ENCODE measurements at places on chromosomes 1 and 21.
A peak's percentile ranks its signal among the peaks of the same experiment; 100 is the strongest.

DNA sequence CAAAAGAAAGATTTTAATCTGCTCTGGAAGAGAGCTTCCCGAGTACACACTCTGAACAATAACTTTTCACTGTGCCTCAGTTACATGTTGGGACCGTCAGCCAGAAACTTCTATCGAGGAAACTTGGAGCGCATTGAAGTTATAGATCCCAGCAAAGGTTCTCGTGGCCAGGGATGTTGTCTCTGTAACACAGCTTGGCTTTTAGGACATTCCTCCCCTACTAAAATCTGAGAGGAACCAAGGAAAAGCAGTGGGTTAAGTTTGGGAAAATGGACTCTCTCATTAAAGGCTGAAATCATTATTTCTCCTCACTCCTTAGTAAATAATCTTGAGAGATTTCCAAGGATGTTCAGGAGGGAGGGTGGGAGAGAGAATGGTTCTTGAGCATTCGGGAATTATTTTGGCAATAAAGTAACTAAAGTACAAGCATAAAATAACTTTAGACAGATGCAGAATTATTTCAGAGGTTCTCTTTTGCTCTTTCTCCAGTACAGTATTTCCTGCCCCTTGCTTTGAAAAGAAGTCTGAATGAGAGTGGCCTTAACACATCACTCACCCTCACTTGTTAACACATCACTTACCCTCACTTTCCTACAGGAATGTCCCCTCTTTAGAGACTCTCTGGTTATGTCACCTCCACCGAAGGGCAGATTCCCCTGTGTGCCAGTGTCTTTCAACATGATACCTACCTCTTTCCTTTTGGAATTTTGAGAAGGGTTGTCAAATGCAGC, 1.8 kb upstream of the NFIA start:
- no peak for DNase-seq

GRCh38 chr1:159641221-159641620, 53.6 kb downstream of the APCS start:
- DNase-seq, result no peak

GRCh38 chr1:6357243-6357936, 36.2 kb downstream of the ACOT7 start:
- no peak for DNase-seq

- DNase-seq, result no peak
Measured at GRCh38 chr1:197021716-197022115, 44.4 kb downstream of the CFHR5 start.

DNA sequence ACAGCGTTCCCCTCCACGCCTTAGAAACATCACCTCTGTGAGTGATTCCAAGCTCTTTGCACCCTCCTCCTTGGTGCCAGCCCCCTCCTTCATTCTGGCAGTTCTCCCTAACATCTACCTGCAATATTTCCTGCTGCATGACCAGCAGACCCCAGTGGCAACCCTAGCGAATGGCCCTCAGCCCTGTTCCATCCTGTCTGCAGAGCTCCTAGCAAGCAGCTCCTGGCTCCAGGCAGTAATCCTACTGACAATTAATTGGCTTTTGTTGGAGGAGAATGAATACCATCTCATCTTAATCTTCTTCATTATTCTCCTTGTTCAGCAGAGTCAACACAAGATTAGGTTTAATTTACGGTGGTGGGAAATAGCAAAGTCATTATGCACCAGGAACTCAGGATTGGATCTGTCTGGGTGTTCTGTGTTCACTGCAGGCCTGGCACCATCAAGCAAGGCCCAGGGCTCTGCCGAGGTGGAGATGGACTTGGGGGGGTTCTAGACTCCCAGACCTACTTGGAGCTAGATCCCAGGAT, 12.4 kb downstream of the FBXO2 start:
- DNase-seq, result no peak

- DNase-seq, result peak; percentile 37
Measured at GRCh38 chr1:207077470-207078377, 10.9 kb upstream of the C4BPB start.

GRCh38 chr1:209248649-209249279, 334.8 kb upstream of the CAMK1G start:
- DNase-seq, result peak; percentile 6

DNA sequence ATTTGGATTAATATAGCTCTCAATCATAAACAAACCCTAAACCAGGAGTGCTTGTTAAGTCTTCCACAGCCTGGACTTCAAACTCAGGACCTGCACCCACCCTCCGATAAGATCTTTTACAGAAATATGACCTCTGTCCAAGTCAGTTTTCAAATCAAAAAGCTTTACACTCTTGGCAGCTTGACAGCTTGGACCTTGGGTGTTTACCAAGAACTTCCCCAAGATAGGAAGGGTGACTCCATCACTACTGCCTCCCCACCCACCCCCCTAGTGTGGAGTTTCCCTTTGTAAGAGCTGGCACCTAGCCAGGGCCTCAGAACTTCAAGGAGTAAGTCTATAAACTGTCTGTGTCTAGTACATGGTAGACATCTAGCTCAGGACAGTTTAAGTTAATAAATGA, 9.6 kb downstream of the BCAR3 start:
- no peak for DNase-seq

DNA sequence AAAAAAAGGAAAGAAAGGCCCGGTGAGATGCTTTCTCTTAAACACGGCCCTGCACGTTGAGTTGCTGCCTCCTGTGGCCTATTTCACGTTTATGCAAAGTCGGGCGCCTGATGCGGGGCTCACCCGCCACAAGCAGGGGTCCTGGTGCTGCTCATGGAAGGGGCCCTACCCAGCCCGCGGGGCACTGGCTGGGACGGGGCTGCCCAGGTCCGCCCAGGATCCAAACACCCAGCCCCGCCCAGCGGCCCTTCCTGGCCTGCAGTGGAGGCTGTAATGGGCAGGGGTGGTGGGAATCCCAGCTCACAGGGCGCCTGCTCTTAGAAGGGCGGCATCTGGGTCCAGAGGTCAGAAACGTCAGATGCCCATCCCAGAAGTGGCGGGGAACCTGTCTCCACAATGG, 1.6 kb downstream of the COL6A2 start:
- no peak for DNase-seq

- no peak for DNase-seq
Measured at GRCh38 chr1:94281361-94282142, 44.2 kb upstream of the ARHGAP29 start.

- no peak for DNase-seq
Measured at GRCh38 chr1:100036718-100037655, 67.2 kb downstream of the SLC35A3 start.

GRCh38 chr1:210598135-210598652, 269.5 kb downstream of the HHAT start:
- no peak for DNase-seq

- no peak for DNase-seq
Measured at GRCh38 chr1:188402986-188403385, 1574.2 kb downstream of the PLA2G4A start.

- no peak for DNase-seq
Measured at GRCh38 chr1:101373570-101373969, 136.8 kb downstream of the S1PR1 start.

- DNase-seq, result no peak
Measured at GRCh38 chr1:96214982-96215381, 506.6 kb upstream of the PTBP2 start.

DNA sequence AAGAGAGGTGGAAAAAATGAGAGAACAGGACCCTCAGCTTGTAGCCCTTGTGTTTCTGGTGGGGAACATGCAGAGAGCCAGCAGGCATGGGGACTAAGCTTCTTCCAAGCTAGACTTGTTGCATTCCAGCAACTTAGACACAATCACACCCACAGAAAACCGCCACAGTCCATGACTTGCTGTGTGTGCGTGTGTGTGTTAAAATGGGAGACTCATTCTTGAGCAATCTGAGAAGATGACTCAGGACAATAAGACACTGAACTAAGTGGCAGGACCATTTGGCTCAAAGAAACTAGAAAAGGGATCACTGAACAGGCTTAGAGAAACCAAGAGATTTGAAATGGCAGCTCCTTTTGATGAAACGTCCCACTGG, 78.0 kb downstream of the HLX start:
- DNase-seq, result no peak

DNA sequence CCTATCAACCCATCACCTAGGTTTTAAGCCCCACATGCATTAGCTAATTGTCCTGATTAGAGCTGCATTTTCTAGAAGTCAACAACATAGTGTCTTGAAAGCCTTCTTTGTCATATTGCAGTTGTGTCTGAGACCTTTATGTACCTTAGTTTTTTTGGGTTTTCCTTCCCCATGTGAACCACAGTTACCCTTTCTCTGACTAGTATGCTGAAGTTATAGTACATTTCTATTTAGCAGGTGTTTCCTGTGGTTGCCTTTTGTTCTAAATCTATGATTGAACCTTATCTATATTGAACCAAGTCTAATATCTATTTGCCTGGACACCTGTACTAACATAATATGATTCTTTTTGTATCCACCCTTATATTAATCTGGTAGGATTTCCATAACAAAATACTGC, 135.6 kb downstream of the ST6GALNAC3 start:
- DNase-seq, result no peak

- no peak for DNase-seq
Measured at GRCh38 chr1:92964998-92965397, 3.7 kb upstream of the DIPK1A start.

DNA sequence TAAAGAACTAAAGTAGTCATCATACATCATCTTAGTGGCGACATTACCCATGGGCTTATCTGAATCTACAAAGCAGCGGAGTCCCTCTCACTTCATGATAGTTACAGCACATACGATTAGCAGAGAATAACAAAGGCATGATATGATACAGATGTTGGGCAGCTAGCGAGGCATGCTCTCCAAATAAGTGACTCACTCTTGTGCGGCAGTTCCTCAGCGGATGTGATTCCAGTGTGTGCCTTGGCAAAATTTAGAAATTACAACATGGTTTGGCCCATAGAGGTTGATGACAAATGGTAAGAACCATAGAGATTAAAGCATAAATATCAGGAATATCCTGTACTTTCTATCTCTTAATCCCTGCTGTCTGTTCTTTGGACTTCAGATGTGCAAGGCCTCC, 48.1 kb upstream of the PAXBP1 start:
- DNase-seq, result no peak

- no peak for DNase-seq
Measured at GRCh38 chr1:29845910-29846309, 609.6 kb downstream of the PTPRU start.

DNA sequence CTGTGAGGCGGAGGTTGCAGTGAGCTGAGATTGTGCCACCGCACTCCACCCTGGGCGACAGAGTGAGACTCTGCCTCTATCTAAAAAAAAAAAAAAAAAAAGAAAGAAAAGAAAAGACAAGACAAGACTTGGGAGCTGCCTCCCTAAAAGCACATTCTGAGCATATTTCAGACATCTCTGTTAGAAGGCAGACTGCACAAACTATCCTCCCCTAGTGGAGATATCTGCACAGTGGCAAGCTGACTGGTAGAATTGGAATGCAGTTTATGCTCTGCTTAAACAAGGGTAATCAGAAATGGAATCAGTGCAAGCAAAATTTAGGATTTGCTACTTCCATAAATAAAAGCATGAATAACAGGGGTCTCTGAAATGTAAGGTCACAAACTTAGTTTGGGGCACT, 31.8 kb downstream of the GNG4 start:
- DNase-seq, result no peak

DNA sequence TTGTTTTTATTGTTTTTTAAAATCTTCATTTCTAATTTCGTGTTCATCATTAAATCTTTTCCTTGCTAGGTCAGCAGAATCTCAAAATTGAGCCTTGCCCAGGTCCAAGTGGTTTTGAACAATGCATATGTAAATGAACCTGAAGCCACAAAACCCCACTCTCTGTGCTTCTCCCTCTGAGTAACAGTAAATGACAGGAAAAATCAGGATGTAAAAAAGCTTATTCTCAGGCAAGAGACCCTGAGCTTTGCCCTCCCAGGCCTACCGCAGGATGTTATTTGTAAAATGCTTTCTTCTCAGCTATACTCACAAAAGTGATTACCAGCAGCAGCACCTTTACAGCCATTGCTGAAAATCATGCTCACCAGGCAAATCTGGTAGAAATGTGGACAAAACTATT, 47.6 kb downstream of the TYW3 start:
- no peak for DNase-seq

GRCh38 chr1:2197707-2198165, 3.2 kb upstream of the FAAP20 start:
- DNase-seq, result no peak

GRCh38 chr1:48677306-48678287, 99.1 kb downstream of the BEND5 start:
- DNase-seq, result peak; percentile 9

DNA sequence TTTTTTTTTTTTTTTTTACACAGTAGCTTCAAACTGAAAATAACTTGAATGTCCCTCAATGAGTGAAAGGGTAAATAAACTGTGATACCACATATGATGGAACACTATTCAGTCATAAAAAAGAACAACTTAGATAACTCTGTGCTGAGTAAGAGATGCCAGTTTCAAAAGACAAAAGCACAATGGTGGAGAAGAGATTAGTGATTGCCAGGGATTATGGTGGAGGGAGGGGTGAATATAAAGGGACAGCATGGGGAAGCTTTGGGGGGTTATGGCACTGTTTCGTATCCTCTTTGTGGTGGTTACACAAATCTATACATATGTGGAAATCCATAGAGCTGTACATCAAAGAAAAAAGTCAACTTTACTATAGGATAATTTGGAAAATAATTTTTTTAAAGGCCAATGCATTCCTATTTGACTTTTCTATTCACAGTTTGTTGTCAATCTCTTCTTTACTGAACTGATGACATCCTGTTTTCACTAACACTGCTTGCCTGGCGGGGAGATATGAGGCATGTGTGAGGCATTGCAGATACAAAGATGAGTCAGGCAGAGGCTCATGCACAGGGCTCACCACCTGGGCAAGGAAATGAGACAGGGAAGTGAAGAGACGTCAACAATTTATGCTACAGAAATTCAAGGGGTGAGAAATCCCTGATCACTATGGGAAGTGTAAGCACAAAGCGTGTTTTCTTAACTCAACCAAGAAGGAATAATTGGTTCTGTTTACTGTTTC, 302.7 kb downstream of the DUSP10 start:
- peak; percentile 62 for DNase-seq

- DNase-seq, result no peak
Measured at GRCh38 chr1:66705110-66705509, 47.1 kb upstream of the DYNLT5 start.

DNA sequence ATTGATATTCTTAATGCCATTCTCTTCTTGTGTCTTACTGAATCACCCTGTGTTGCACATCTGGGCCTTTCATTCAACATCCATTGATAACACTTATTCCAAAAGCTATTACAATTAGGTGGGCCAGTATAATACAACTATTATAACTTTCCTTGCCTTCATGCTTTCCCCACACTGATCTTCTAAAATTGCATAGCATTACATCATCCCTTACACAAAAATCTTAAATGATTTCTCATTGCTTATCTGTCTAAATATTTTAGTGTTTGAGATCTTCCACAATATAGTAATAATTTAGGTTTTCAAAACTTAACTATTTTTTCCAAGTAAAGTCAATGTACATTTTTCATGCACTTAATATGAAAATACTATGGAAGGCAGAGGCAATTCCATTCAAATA, 1634.1 kb downstream of the PLA2G4A start:
- DNase-seq, result no peak

- DNase-seq, result no peak
Measured at GRCh38 chr1:226097866-226098625, 35.5 kb downstream of the H3-3A start.
